ENCODE measurements at places on chromosomes 12 and 14.

DNA sequence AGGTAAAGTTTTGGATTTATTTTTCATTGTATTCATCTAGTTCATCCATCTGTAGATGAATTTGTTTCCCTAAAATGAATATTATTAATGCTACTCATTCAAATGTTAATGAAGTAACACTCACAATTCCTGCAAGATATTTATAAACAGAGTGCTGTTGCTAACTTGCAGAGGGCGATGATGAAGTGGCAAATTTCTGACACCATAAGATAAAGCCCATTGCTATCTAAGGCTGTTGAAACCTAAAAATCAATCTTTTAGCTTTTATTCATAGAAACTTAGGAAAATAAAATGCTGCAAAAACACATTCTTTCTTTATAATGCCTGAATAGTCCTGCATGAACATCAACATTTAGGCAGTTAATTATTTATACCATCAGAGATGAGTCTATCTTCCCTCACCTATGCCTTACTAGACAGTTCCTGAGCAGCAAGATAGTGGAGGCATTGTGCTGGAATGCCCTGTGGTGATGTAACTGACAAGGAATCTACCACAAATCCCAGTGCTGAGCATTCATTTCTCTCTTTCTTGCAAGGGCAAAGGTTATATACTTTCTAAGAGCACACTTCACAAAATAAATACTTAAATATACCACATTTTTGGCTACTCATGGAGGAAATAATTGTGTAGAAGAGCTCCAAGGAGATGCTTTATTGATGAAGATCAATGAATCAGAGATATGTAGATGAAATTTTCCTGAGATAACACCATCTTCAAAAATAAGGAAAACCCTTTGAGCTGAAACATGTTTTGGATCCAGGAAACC, 57.6 kb downstream of the LMNTD1 start:
- DNase-seq: no peak

GRCh38 chr14:68039593-68039992, 220.0 kb downstream of the RAD51B start:
- DNase-seq: no peak

DNA sequence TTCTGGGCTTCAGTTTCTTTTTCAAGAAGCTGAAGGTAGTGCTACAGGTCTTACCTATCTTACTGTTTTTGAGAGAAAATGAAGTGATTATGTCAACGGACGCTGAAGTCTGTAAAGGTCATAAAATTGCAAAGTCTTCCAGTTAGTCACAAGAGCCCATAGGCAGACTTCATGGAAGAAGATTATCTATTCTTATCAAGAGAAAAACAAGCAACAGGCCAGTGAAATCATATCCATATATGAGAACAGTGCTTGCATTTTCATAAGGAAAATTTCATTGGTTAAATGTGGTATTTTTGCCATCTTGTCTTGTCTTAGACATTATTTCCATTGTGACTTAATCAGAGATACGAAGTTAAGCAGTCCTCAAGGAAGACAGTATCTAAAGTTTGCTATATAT, 412.7 kb upstream of the SEL1L start:
- DNase-seq: no peak

- no peak for DNase-seq
These were observed 288.0 kb downstream of the SLC6A15 start for GRCh38 chr12:84624601-84625000.

GRCh38 chr12:102468261-102468915, 12.0 kb downstream of the IGF1 start:
- no peak for DNase-seq

DNA sequence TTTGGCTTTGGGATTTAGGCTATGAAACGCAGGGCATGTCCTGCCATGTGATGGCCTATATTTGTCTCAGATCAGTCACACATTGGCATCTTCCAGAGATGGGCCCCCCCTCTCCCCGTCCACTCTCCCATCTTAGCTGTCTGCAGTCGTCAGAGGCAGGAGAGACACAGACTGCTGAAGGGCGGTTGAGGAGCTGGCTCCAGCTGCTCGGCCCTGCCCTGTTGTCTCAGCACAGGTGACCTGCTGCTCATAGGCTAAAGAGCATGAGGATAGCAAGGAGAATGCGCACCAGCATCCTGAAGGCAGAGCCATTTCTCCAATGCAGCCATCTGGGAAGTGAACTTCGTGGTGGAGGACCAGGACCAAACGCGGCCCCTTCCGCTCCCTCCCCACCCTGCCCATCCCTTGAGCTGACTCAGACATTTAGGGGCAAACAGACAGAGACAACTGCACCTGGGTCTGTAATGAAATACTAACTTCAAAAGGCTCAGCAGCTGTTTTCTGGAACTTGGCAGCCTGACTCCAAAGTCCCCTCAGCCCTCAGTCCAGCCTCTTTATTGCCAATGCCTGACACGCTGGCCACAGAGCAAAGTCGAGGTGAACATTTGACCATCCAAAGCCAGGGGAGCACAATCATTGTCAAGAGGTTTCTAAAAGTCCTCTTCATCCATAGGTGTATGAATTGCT, 22.3 kb downstream of the FZD10 start:
- DNase-seq: no peak

GRCh38 chr12:18375131-18375530, 113.8 kb downstream of the PIK3C2G start:
- no peak for DNase-seq

DNA sequence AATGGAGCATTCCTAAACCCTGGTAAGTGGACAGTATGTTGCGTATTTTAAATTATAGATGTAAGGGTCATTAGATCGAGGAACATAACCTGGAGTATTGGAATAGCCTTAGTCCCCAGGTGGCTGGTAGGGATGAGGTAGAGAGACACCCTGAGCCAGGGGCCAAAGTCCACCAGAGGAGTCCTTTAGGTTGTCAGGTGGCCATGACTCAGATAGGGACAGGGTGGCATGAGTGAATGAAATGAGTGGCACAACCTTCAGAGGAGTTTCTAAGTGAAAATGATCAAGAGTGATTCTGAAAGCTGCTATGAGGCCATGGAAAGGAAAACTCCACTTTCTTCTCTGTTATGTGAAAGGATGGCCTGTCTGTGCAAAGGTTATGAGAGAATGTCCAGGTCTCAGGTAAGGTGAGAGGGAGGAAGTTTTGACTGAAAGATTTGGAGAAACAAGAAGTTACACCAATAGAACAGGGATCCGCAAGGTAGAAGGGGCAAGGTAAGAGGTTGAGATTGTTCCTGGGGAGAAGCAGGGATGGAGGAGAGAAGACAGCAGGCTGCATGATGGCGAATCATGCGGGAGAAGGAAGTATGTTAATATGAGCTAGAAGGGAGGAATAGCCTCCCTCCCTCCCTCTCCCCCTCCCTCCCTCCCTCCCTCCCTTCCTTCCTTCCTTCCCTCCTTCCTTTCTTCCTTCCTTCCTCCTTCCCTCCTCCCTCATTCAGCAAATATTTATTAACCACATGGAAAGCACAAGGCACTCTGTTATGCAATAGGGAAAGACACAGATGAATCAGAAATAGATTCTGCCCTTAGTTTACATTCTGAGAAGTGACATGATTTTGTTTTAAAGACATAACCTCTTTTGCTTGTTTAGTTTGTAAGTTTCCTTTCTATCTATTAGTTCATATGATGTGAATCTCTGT, 14.0 kb upstream of the RIPK3 start:
- no peak for DNase-seq

GRCh38 chr12:92987362-92987761, 58.3 kb upstream of the EEA1 start:
- DNase-seq: no peak

GRCh38 chr14:36652542-36653201, 9.0 kb upstream of the PAX9 start:
- DNase-seq: no peak

GRCh38 chr14:77645520-77646230, 29.2 kb upstream of the SPTLC2 start:
- no peak for DNase-seq

- no peak for DNase-seq
These were observed 69.8 kb upstream of the PYGL start for GRCh38 chr14:51014086-51014485.

GRCh38 chr12:32532951-32533350, 133.6 kb downstream of the FGD4 start:
- DNase-seq: no peak

DNA sequence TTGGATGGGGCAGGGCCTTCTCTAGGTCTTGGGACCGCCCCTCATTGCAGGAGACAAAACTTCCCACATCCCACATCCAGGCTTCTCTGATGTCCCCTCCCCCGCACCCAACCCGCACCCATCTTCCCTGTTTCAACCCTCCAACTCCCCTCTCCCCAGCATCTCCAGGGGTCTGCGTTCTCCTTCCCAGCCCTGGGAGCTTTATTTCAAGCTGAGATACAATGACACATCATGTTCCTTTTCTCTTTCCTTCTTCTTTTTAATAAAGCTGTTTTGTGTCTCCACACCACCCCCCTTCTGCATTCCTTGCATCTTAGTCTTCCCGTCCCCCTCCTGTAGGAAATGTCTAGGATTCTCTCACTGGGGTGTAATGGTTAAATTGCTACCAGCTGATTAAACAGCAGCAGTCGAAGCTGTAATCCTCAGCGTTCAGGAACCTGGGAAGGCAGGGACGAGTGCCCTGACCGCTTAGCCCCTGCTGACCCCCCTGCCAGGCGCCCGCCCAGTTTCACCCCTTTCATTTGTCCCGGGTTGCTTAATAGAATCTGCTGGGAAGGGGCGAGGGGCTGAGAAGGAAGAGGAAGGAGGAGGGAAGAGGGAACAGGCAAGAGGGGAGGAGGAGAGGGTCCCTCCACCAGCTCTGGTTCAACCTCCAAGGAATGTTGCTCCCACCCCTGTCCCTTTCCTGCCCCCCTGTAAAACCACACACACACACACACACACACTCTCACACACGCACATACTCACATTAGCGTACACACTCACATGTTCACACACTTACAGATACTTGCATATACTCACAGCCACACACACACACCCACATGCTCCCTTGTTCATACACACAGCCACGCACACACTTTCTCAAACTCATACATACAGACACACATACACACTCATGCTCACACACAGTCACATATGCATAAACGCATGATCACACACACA, 104.5 kb upstream of the MED13L start:
- DNase-seq: no peak

- DNase-seq: no peak
These were observed 447.6 kb upstream of the CCDC196 start for GRCh38 chr14:66038618-66039017.

DNA sequence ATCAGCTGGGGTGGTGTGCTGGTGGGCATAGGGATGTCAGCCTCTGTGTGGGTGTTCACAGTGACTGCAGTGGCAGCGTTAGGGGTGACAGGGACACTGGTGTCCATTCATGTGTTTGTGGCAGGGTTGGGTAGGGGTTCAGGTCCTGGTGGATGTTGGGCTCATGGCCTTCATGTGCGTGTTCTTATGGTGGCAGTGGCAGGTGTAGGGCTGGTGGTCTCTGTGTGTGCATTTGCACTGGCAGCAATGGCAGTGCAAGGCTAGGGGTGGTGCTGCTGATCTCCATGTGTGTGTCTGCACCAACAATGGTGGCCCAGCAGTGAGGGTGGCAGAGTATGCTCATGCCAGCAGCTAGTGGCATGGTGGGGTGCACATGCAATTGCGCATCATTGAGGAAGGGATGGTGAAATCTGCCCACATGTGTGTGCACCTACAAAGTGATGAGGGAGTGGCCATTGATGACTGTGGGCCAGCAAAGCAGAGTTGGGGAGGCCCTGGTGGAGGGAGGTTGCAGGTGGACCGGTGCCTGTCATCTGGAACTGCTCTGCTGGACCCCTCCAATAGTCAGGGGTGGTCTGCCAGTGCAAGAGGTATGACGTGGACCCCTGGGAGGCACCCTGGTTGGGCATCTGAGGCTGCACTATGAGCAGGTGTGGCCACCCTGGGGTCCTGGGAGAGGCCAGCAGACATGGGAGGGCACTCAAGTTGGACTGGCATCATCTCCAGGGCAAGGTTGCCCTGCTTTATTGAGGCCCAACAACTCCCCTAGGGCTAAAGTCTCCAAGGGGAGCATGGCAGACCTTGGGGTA, 182.9 kb downstream of the TTC6 start:
- no peak for DNase-seq

DNA sequence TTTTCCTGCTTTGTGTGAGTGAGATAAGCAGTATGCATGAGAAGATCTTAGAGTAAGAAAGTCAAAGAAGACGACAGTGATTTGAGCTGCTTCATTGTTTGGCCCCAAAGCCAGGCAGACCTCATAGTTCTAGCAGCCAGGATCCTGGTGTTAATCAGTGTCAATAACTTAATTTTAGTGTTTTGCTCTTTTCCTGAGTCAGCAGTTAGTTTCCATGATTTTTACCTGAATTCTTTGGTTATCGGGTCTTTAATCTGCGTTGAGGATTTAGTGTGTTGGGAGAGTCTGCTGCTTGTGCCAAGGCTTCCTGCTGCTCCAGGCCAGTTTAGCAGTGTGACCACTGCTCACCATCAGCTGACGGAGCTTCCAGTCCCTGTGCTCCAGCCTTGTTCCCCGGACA, 241.6 kb upstream of the SOX5 start:
- no peak for DNase-seq

DNA sequence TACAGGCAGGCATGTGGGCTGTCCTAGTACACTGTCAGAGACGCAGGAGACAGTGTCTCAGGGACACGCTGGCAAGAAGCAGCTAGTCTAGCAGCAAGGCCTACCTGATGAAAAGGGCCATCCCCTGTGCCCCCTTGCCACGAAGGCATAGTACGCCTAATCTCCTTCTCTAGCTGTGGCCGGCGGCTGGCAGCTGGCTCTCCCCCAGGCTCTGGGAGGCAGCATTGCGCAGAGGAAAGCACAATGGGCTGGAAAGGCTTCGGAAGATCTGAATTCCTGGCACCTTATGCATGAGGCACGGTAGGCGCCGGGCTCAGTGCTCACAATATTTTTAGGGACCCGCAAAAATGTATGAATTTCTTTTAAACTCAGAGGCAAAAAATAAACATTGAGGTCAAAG, 16.0 kb upstream of the PLEKHH1 start:
- no peak for DNase-seq

DNA sequence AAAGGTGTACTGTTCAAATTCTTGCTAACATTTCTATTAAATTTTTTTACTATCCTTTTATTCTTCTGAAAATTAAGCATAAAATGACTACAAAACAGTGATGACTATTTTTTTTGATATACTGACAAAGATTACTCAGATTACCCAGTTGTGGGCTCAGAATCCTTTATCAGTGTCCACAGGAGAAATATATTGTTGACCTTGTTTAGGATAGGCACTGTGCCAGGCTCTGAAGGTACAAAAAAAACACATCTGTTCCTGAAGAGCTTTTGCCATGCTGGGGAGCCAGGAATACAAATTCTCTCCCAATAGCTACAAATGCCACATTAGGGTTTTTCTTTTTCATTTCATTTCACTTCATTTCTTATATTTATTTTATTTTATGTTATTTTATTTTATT, 26.9 kb upstream of the GCH1 start:
- no peak for DNase-seq

GRCh38 chr14:54673193-54674045, 106.5 kb downstream of the SAMD4A start:
- DNase-seq: no peak

- DNase-seq: no peak
These were observed 320 bp upstream of the PRPF39 start for GRCh38 chr14:45083617-45083975.

GRCh38 chr14:103315351-103315911, 18.6 kb upstream of the EIF5 start:
- DNase-seq: no peak

DNA sequence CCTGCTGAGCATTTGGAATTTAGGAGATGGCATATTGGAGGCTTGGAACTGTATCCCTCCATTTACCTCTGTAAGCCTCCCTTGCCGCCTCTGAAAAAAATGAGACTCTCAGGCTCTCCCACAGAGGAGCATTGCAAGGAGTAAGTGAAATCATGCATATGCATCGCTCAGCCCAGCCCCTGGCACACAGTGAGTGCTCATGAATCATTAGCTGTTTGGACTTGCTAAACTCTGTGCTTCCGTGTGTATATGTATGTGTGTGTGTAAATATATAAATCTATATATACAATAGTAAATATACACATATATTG, 17.1 kb upstream of the TBX3 start:
- DNase-seq: no peak
